ENCODE measurements at places on chromosomes 11 and 22.

GRCh38 chr22:26700886-26701285 is 43.5 kb downstream of the MIAT start:
- DNase-seq: no peak

- no peak for DNase-seq
Observed at GRCh38 chr11:131300439-131300717, 70.0 kb upstream of the NTM start.

DNA sequence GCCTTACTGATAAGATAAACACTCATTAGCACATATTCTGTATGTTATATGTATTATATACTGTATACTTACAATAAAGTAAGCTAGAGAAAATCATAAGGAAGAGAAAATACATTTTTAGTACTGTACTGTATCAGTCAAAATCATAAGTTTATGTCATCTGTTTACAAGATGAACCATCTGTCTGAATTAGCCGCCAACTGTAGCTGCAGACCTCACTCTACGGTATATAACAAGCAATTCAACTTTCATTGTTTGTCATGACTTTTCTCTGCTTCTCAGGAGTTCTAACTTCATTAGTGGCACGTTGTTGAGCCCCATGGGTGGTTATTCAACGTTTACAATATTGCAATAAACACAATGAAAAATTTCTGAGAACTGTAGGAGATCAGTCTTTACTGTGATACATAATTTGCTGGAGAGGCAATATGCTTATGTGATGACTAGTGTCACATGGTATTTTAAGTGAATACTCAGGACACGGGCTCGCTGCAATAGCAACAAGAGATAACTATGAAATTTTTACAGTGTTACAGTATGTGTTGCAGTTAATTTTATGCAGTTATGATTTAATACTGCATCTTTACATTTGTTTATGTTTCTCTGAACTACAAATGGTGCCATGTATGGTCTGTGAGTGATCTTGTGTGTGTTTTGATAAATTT is 132.2 kb upstream of the CTSC start:
- DNase-seq: no peak

- DNase-seq: no peak
Observed at GRCh38 chr11:10050561-10050960, 243.5 kb downstream of the SBF2 start.

- peak; percentile 40 for DNase-seq
Observed at GRCh38 chr22:36328635-36329253, 59.0 kb downstream of the MYH9 start.
